ENCODE measurements at places on chromosomes 7 and 10.

DNA sequence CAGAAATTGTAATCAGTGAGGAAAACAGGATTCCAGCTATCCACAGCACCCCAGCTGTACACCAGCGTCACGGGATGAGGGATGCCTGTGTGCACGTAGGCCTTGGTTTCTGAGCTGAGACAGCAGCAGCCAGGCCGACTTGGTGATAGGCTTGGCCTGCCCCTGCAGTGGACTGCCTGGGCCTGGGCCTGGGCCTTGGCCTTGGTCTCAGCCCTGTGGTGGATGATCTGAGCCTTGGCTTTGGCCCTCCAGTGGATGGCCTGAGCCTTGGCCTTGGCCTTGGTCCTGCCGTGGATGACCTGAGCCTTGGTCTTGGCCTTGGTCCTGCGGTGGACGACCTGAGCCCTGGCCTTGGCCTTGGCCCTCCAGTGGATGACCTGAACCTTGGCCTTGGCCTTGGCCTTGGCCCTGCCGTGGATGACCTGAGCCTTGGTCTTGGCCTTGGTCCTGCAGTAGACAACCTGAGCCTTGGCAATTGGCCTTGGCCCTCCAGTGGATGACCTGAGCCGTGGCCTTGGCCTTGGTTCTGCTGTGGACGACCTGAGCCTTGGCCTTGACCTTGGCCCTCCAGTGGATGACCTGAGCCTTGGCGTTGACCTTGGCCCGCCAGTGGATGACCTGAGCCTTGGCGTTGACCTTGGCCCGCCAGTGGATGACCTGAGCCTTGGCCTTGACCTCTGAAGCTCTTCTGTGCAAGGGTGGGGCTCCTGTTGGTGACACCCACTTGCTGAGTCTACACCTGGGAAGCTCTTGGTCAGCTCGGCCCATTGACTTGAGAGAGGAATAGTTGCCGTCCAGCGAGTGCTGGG lies 93.8 kb downstream of the CUX1 start:
- no peak for DNase-seq

DNA sequence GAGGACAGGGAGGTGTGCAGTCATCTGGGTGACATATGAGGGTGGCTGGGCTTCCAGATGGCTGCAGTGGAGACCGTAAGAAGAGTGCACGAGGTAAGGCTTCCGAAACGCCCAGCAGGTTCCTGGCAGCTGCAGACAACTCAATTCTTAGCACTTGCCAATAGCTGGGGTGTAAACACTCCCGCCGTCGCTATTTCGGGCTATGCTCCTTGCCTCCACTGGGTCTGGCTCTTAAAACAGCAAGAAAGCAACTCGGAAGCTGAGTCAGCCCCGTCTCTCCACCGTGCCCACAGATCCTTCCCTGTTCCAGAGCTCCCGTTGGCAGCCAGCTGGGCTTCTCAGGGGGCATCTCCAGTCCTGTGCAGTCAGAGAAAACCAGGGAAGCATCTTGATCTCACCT lies 6.1 kb upstream of the PDGFA start:
- DNase-seq = peak; percentile 82

DNA sequence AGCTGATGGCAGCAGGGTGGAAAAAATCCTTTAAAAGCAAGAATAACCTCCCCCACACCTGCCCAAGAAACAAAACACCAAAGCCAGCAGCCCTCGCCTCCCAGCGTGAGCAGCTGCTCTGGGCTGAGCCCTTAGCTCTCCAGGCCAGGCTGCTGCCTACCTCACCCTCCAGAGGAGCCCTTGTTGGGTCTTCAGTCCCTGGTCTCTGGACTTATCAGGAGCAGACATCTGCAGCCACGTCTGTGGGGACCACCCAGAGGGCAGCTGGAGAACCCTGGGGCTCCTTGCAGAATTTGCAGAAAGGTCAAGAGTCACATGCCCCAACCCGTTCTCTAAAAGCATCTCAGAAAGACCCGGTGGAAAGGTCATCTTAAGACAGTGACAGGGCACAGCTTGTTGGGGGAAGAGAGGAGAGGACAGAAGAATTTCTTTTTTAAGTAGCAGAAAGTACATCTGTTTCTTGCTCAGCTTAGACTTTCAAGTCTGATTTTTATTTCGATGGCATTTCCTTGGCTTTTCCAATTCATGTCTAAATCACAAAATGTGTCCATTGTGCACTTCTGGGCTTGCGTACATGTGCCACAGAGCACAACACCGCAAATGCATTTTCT lies 425.7 kb upstream of the NFE2L3 start:
- no peak for DNase-seq

DNA sequence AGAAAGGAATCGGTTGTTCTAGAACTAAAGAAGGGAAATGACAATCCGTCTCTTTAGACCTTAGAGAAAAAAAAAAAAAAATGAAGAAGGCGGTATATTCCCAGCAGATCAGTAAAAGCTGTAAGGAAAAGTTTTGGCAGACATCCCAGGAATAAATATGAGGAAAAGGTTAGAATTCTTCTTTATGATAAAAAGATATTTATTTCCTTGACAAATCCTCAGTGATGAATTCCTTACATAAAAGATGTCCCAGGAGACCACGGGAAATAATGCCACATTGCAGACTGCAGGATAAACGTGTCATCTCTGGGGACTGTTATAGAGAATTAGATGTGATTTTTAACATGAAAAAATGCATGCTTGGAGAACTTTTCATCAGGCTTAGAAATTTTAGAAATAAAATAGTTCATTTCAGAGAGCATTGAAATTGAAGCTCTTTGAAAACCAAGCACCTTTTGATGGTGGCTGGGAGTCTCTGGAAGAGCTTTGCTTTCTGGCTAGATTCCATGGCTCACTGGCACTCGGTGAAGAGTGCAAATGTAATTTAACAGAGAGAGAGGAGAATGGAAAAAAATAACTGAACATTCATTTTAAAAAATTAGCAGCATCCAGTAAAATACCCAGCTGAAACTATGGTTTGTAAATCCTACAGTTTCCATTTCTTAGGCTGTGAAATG lies 98.2 kb downstream of the PRPF18 start:
- DNase-seq = no peak

- no peak for DNase-seq
Observed at GRCh38 chr10:78557433-78557925, 511.3 kb upstream of the ZMIZ1 start.

GRCh38 chr10:60704471-60704870 lies 73.8 kb upstream of the CDK1 start:
- DNase-seq = no peak

DNA sequence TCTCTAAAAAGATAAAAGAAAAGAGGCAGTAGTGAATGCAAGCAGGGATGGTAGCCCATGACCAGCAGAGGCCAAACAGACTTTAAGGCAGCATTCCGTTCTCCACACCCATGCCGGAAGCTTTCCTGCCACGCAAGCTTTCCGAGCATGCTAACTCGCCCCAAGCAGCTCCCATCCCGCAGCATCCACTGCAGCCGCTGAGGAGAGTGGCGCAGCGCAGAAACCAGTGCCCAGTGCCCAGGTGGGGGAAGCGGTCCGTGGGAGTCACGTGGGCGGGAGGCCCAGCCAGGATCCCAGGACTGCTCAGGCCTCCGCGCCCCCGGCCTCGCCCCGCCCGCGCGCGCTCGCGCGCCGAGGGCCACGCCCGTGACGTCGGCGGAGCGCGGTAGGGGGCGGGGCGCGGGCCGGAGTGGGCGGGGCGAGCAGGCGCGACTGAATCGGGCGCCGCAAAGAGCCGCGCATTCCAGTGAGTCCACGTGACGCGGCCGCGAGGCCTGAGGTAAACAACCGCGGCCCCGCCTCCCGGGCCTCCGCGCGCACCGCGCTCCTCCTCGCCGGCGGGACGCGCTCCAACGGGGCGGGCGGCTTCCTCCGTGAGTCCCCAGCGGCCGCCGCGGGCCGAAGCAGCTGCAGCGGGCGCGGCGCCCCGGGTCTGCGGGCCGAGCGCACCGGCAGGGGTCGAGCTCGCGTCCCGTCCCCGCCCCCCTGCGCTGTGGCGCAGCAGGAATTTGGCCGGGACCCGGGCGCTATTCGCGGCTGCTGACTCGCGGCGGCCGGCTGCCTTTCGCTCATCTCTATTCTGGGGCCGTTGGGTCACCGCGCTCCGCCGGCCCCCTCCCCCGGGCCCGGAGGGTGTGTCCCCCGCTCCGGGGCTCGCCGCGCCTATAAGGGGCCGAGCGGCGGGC lies at the start of gene OTUD1:
TSS of gene OTUD1 (plus strand) at position 529 of the 905 bp plus-strand sequence. CDS start 383 bp downstream, outside the sequence.
- DNase-seq = peak; percentile 86

DNA sequence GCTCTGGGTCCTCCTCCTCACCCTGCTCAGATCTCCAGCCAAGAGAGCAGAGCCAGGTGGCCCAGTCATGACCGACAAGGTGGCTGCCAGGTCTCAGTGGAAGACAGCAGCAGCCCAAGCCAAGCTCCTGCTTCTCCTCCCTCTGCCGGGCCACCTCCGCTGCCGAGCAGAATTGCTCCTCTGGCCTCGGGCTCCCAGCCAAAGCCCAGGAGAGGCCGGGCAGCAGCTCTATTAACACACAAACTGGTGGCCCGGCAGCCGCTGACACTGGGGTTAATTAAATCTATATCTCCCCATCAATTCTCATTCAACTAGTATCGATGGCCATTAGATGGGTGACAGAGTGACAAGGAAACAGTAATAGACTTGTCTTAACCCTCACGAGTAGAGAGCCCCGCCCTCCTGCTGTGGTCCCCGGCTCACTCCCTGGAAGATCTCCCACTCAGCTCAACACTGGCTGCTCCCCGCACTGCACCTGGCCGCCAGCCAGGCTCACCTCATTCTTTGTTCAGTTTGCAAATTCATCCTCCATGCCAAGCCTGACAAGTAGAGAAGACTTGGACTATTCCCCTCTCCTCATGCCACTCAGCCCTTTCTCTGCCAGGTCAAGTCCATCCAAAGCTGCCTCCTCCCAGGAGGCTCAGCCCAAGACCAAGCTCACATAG lies 74.1 kb upstream of the UNC5B start:
- no peak for DNase-seq

All from MV-4-11 (cell line).